ENCODE measurements at places on chromosomes 4 and X. TPM values are rescaled to one million over a fixed set of nuclear protein-coding genes. Genes with fewer than 3 reads are reported as not detected.

JAKMIP1 gene
- polyA plus RNA-seq = 0.14 TPM

DNA sequence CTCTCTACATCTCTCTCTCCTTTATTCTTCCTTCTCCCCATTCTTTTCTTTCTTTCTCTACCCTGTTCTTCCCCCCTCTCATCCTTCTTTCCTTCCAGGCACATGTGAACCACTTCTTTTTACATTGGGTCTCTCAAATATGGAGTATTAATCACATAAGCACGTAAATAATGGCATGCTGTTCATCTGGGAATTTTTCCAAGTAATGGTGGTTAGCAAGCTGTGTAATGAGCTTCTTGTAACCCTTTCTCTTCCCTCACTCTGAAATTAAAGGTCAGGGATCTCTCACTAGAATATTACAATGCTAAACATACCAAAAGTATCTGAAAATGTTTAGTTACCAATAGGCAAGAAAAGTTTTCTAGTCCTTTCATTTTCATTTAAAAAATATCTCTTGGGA lies 239.9 kb upstream of the TEX13A start:
- no peak for DNase-seq

DLG3 gene
- 5.0 TPM for polyA plus RNA-seq

DNA sequence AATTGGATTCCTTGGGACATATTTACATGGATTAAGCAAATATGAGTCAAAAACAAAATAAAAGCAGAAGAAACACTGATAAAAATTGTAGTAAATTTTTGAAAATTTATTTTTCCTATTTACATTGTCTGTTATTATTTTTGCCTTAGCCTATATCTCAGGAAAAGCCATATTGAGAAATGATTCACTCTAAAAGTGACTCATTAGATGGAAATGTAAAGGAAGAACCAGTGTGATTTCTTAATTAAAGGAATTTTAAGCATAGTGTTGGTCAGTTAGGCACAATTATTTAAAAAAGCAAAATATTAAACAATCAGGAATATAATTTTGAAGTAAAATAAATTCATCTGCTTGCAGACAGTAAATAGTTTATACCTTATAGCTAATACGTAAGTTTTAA lies 167.4 kb upstream of the NAP1L5 start:
- DNase-seq = no peak

DNA sequence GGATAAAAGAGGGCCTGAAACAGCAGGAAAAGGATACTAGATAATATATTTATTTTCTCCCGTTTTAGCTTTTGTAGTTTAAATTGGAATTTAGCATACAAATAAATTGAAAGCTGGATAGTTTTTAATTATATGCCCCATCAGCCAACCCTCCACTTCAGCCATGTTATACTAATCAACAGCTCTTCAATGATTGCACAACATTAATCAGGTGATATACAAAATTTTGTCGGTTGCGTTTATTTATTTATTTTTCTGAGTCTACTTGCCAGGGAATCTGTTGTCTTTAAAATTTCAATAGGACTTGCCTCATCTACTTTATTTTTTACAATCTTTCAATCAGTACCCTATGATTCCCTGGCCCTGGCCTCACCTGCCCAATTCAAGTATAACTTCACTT lies 12.1 kb downstream of the DGKK start:
- DNase-seq = no peak

DNAAF6 gene
- polyA plus RNA-seq = not detected

- no peak for DNase-seq
Observed at GRCh38 chr4:117385526-117385925, 300.1 kb upstream of the TRAM1L1 start.

- no peak for DNase-seq
Observed at GRCh38 chr4:6372649-6373525, 99.5 kb downstream of the PPP2R2C start.

DNA sequence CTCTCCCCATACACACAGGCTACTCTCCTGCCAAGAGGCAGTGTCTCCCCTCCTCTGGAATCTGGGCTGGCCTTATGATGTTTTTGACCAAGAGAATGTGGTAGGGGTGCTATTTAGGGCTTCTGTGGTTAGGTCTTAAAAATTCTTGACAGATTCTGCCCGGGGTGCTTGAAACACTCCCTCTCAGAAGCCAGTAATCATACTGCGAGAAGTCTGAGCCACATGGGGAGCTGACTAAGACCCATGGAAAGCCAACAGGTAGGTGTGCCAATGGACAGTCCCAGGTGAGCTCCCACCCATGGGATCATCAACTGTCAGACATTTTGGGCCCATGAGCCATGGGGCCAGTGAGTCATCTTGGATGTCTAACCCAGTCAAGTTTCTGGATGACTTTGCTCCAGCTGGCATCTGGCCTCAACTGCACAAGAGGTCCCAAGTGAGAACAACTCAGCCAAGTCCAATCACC lies 315.7 kb downstream of the FBXW7 start:
- no peak for DNase-seq

SPANXN4 gene
- polyA plus RNA-seq = not detected

DNA sequence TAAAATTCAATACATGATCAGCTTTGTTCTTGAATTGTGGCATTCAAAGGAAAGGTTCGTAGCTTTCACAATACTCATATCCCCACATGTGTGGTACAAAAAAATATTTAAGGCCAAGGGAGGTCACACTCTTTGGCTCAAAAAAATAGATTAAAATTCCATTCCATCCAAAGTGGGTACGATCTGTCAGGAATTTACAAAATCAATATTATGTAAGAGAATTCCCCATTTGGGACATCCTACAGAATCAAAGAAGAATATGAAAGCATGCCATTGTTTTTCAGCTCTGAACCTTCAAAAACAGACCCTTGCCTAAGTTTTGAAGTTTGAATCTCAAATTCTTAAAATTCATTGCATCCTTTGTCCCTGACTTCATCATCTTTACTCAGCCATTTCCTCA lies 85.8 kb downstream of the MID1 start:
- DNase-seq = no peak

DNA sequence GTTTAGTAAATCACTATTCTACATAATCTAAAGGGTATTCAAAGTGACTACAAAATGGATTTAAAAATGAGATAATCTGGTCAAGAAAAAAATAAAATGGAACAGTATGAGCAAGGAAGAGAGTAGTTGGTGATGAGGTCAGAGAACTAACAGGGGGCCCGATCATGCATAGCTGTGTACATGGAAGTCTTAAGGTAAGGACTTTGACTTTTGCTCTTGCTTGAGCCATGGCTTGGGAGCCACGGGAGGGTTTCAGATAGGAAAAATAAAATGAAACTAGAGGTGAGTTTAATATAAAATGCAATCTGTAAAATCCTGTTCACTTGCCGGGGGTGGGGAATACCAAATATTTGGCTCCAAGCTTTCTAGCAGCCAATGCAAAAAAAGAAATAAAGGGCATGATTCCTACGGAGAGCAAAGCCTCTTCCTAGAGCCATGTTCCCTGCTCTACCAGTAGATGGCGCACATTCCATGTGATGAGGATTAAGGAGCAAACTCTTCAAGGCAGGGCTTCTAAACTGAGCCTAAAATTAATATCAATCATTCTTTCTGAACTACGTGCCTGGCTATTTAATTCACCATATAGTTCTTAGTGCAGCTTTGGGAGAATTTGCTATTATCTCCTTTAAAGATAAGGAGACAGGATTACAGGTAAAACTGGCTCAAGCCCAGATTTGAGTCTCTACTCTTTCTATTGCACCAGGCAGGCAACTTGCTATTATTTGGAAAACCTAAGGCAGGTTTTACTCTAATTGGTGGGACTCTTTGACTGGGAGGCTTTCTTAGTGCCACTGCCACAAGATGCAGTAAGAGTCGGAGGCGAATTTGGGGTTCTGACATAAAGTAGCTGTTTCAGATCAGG lies 6.8 kb upstream of the CLCN5 start:
- DNase-seq = peak; percentile 47

APELA gene
- polyA plus RNA-seq = not detected

- no peak for DNase-seq
Observed at GRCh38 chrX:12956704-12957534, 18.0 kb upstream of the TMSB4X start.

DNA sequence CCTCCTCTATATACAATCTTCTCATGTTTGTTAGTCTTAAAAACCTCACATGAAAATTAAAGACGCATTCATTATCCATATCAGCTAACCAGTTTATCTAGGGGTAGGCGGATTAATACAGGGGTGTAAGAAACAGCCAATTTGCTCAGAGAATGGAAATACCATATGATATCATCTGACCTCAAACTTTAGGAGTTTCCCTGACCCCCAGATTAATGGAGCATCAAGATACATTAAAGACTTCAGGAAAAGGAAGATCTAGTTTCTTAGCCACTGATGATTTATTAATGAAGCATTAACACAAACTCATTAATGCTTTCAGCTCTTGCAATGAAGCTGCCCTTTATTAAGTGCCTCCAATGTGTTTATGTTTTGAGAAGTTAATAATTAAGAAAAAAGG lies 67.5 kb downstream of the CAMK2D start:
- no peak for DNase-seq

DNA sequence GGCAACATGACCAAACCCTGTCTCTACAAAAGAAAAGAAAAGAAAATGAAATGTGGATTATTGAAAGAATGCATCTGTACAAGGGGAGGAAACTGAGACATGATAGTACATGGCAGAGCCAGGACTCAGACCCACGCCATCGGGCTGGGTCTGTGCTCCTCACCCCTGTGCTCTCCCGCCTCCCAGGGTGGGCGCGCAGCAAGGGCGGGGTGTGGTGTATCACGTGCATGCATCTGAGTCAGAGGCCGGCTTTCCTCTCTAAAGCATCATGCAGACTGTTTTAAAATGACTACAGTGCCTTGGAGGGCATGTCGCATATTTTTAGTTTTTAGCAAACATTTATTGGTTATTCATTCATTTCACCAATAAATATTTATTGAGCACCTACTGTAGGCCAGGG lies 47.8 kb downstream of the HTT-AS start:
- no peak for DNase-seq

KLHL13 gene
- 54.8 TPM for polyA plus RNA-seq

ITIH6 gene
- 0.80 TPM for polyA plus RNA-seq

DNA sequence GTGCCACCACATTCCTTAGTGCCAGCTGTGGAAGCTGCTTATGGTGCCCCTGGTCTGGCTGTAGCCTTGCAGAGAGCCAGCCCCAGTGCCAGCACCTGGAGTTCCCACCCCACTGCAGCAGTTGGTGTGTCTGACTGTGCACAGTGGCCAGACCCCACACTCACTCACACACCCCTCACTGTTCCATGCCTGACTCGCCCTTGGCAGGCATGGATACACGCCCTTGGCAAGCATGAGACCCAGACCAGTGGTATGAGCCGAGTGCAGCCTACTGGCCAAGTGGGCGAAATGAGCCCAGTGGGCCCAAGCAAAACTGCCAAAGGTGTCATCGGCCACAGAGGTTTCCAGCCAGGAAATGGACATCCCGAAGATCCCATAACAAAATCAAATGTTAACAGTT lies 27.4 kb downstream of the NAA11 start:
- DNase-seq = no peak

DNA sequence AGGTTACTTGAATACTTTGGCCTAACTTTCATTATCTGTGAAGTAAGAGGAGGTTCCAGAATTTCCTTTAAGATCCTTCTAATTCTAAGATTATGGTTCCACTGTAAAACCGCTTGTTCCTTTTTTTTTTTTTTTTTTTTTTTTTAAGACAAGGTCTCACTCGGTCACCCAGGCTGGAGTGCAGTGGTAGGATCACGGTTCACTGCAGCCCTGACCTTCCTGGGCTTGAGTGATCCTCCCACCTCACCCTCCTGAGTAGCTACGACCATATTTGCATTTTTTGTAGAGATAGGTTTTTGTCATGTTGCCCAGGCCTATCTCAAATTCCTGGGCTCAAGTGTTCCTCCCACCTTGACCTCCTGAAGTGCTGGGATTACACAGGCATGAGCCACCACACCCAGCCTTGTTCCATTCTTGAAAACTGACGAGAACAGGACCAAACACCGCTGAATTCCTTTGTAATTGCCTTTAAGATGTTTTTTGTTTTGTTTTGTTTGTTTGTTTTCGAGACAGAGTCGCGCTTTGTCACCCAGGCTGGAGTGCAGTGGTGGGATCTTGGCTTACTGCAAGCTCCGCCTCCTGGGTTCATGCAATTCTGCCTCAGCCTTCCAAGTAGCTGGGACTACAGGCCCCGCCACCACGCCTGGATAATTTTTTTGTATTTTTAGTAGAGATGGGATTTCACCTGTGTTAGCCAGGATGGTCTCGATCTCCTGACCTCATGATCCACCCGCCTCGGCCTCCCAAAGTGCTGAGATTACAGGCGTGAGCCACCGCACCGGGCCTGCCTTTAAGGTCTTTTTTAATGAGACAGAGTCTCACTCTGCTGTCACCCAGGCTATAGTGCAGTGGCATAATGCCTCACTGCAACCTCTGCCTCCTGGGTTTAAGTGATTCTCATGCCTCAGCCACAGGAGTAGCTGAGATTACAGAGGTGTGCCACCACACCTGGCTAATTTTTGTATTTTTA lies 6.8 kb downstream of the PDS5A start:
- no peak for DNase-seq

C1QTNF7 gene
- 2.0 TPM for polyA plus RNA-seq

GRCh38 chr4:709348-709747 lies 3.7 kb downstream of the PCGF3 start:
- DNase-seq = no peak

GRCh38 chr4:144421056-144421455 lies 224.9 kb upstream of the HHIP start:
- DNase-seq = no peak

DNA sequence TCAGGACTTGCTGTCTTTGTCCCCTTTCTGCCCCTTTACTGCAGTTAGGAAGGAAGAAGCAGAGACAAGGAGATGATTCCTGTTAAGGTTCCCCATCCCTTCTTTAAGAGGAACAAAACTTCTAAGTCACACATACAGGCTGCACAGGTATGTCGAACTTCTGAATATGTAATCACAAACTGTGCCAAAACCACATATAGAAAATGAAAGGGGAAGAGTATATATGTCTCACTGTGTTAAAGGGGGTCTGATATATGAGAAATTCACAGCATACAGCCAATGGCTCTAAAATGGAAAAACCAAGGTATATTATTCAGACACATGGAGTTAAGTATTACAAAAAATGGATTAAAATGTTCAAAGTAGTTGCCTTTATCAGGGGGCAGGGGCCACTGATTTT lies 11.7 kb downstream of the CFAP97 start:
- no peak for DNase-seq

DNA sequence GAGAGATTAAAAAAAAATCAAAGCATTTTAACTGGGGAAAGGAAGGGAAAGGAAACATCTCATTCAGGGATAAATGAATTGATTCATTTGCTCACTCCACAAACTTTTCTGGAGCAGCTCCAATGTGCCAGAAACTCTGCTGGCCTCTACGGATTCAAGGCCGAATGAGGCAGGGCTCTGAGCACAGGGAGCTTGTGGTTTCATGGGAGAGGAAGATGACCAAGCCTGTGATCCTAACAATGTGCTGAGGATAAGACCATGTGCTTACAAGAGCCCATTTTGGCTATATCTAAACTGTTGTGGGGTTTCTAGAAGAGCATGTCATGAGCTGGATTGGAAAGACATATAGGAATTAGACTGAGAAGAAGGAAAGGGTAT lies 137.5 kb downstream of the ZNF674 start:
- no peak for DNase-seq
